ENCODE measurements at places on chromosomes 16 and 17.

- DNase-seq: no peak
These were observed 65.3 kb upstream of the ARL4D start for GRCh38 chr17:43333433-43333943.

GRCh38 chr16:56977823-56978430, 11.4 kb upstream of the NLRC5 start:
- no peak for DNase-seq

DNA sequence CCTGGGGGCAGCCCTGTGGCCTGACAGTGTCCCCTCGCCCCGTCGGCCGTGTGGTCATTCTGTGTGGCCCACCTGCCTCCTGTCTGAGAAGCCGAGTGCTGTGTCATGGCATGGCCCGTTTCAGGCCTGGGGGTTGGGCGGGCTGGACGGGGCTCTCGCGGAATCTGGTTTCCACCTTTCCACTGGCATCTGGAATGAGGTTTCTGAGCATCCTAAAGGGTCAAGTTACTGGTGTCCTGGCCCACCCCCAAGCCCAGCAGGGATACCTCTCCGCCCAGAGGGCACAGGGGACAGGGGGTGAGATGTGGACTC, 7.8 kb downstream of the DBNDD1 start:
- DNase-seq: no peak

DNA sequence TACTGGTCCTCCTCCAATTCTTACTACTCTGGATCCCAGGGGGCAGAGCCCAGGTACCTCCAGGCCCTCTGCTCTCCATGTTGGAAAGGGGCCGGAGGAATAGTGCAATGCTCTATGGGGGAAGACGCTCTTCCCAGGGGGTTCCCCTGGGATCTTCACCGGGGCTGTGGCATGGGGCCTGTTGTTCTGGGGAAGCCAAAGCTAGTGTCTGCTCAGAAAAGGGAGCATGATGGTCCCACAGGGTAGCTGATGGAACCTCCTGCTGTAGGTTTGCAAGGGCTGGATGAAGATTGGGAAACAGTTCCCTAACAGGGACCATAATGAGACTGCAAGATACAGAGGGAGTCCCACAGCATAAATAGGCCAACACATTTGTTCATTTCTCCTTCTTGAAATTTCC, 114.7 kb downstream of the IRX5 start:
- no peak for DNase-seq

DNA sequence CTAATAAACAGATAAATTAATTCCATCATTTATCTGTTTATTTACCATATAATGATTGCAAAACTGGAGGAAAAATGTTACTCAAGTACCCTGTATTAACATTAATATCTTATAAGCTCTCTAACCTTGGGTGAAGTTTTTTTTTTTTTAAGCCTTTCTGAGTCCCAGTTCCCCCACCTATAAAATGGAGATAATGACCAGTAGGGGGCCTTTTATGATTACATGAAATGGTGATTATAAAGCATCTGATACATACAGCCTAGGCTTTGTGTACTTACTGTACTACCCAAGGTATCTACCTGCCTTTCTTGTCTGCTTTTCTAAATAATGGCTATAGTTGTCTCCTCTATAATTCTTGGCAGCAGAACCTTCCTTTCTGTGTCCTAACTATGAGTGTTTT, 22.6 kb downstream of the LRRC36 start:
- DNase-seq: peak; percentile 34

GRCh38 chr17:33511670-33512069, 218.6 kb upstream of the ASIC2 start:
- DNase-seq: no peak

DNA sequence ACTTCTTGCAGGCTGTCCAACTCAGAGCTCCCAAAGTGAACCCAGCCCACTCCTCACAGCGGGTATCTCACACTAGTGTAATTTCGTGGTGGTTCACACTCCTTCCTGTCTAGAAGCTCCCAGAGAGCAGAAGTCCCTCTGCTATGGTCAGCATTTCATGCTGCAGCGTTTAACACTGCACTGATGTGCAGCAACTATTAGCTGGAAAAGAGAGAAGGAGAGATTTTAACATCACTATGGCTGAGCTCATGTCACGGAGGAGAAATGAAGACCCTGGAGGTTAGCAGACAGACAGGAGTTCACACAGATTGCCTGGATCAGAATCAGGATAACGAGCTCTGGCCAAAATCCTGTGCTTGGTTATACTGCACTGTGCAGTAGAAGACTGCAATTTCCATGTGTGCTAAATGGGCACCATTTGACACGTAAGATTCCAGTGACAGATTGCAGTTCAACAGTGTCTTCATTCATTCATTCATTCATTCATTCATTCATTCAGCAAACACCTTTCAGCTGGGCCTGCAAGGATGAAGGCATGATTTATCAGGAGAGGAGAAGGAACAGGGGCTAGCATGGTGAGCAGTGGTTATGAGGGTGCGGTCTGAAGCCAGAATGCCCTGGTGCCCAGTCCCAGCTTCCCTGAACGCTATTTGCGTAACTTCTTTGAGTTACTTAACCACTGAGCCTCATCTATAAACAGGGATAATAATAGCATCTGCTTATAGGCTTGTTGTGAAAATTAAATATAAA, 5.3 kb upstream of the CCL1 start:
- DNase-seq: no peak

DNA sequence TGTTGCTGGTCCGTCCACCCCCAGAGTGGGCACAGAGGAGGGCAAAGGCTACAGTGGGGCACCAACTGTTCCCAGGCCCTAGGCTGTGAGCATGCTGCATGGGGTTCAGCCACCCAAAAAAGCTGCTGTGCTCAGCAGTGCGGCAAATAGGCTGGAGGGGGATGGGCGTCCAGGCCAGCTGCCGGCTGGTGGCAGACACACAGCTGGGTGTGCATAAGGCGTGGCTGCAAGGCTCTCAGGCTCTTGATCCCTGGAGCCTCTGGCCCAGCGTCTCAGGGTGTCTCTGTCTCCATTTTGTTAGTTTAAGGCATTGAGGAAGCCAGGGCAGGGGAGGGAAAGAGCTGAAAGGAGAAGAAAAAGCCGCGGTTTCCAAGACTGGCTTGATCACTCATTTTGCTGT, 8.8 kb downstream of the RPL19 start:
- DNase-seq: peak; percentile 63

- no peak for DNase-seq
These were observed 5.6 kb downstream of the EMC8 start for GRCh38 chr16:85793662-85794298.

GRCh38 chr16:73480381-73480780, 432.5 kb upstream of the ZFHX3 start:
- no peak for DNase-seq

DNA sequence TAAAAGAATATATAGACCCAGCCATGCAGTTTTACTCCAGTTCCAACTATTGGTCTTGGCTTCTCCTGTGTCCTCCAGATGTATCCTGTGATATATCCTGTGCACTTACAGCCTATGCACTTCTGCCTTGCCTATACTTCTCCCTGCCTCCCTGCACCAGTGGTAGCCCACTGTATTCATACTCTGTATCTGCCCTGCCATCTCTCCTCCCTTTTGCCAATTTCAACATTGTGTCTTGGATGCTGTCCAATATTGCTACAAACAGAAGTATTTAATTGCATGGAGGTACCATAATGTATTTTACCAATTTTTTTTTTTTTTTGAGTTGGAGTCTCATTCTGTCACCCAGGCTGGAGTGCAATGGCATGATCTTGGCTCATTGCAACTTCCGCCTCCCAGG, 242.7 kb downstream of the HAPSTR1 start:
- no peak for DNase-seq

DNA sequence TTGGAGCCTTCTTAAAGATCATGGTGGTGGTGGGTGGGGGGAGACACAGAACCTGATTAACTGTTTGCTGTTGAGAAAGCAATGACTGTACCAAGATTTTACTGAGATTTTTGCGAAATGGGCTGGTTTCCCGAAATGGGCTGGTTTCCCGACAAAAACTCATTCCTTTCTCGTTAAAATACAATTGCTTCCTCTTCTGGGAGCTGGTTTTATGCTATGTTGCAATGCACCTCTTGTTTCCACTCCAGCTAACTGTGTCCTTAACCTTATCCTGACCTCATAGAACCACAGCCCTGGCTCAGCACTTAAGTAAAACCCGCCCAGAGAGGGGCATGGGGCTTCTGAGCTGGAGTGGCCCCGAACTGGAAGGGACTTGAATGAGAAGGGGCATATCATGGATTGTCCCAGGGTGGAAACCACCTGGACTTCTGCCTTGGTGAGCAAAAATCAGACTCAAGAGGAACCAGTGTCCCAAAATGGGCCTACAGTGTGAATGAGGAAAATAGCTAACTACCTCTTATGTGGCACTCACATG, 20.9 kb downstream of the FAM20A start:
- DNase-seq: no peak

GRCh38 chr16:57701759-57702371, 7.3 kb downstream of the DRC7 start:
- no peak for DNase-seq

DNA sequence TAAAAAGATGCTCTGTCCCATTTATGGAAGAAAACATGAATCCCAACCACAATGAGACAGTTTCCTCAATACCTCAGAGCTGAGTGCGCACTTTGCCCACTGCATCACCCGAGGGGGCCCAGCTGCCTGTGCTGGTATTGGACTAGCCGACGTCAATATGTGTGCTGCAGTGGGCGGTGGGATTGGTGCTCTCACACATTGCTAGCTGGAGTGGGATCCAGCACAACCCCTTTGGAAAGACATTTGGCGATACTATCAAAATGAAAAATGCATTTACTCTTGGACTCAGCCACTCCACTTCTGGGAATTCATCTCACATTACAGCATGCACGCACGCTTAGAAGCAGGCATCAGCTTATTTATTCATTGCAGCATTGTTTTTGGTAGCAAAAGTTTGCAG, 289.2 kb upstream of the FOXF1 start:
- DNase-seq: no peak

DNA sequence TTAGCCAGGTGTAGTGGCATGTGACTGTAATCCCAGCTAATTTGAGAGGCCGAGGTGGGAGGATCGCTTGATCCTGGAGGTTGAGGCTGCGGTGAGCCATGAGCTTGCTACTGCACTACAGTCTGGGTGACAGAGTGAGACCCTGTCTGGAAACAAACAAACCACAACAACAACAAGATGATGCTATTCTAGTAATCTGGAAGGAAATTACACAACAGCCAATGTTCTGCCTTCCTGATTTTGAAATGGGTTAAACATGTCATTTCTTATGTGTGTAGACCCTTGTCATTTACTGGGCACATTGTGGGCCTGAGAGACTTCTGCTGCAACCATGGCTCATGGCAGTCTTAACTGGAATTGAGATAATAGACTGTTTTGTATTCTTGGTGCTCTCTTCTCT, 5.9 kb downstream of the COQ7 start:
- DNase-seq: no peak

DNA sequence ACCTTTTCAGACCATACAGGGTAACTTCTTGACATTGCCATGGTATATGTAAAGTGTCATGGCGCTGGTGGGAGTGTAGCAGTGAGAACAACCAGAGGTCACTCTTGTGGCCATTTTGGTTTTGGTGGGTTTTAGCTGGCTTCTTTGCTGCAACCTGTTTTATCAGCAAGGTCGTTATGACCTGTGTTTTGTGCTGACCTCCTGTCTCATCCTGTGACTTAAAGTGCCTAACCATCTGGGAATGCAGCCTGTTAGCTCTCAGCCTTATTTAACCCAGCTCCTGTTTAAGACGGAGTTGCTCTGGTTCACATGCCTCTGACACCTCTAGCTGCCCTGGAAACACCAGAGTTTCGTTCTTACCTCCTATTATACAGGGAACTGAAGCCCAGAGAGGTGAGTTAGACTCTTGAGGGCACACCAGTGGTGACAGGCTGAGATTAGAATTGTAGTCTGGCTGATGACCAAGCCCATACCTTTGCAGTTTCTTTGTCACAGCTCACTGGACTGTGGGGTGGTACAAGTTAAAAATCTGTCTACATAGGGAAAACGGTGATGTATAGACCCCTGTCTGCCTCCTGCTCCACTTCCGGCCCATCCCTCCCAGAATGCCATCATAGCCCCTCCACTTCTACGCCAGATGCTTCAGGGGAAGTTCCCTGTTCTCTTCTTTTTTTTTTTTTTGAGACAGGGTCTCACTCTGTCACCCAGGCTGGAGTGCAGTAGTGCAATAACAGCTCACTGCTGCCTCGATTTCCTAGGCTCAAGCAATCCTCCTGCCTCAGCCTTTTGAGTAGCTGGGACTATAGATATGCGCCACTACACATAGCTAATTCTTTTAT, 21.0 kb downstream of the KSR1 start:
- DNase-seq: no peak

GRCh38 chr17:4980644-4981216, 6.7 kb downstream of the CAMTA2 start:
- DNase-seq: peak; percentile 32

DNA sequence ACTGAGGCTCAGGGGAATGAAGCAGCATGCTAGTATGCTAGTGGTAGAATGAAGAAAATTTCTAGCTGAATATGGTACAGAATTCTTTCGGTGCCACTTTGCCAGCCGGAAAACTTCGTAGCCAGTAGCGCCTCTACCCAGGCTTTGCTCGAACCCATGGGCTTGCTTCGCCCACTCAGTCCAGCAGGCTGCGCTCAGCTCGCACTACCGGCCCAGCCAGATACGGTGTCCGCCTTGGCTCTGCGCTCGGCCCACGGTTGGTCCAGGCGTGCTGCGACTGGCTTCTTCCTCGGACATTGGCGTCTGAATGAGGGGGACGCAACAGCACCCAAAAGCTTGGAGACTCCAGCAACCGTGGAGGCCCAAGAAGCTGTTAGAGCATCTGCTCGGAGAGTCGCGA, 372.5 kb upstream of the CDH8 start:
- DNase-seq: no peak

DNA sequence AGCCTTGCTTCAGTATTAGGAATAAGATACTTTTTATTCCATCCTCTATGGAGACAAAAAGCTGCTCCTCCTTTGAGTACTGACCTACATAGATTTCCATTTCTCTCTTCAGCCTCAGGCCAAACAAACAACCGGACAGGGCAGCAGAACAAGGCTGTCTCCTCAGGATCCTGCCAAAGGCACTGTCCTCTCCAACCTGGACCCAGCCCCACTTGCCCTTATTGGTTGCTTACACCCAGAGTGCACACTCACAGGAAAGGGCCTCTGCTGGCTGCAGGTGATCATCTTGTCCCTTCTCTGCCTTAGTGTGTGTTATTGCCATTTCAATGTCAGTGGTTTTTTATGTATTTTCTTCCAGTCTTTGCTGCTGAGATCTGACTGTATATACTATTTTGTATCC, 26.6 kb downstream of the LIG3 start:
- DNase-seq: no peak

DNA sequence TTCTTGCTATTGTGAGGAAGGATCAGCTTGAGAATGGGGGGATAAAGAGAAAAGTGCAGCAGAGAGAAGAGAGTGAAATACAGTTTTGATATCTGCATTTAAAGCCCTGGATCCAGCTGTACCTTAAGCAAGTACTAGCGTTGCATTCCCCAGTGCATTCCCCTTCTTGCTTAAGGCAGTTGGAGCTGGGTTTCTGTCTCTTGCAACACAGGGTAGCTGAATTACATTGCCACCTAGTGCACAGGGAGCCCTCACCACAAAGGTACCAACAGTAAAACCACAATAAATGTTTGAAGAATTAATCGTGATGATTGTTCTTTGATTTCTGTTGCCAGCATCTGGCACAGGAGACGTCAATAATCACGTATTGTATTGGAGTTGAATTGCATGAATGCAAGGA, 588.7 kb downstream of the RBFOX1 start:
- DNase-seq: no peak
